ENCODE measurements at places on chromosomes 13 and 19.

DNA sequence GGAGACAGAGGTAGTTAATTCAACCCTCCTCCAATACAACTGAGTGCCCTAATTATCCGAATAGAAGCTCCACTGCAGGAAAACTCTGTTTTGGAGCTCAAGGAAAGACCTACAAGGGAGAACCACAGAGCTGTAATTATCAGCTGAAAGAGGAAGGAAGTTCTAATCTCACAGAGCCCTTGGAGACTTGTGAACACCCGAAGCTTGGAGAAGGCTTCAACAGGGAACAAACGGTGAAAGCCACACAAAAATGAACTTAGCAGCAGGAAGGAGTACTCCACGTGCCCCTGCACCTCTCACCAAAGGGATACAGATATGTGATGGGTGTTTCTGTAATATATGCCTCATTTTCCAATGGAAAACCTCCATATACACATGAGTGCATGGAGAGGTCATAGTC, 61.1 kb downstream of the IRS2 start:
- DNase-seq = no peak

DNA sequence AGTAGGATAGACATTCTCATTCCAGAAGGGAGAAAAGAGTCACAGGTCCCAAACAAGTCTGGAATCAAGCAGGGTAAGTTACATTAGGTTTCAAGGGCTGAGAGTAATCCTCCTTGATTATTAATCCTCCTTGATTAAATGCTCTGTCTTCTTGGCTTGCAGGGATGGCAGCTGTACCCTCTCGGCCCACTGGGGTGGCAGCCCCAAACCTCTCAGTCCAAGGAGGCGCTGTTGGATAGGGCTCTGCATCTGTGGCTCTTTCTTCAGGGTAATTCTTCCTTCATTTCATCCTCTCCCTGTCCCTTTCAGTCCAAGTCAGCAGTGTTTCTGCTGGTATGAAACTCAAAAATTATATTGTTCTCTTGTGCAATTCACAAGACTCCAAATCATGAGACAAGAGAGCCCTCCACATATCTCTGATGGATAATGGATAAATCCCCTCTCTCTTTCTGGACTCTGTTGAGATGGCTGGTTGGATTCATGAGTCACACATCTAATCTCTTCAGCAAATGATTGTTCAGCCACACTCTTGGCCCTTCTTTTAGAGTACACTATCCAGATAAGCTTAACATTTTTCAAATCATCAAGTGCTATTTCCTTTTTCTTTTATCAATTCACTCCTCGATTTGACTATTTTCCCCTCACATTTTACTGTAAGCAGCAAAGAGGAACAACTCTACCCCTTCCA, 323.7 kb upstream of the HTR2A start:
- no peak for DNase-seq

DNA sequence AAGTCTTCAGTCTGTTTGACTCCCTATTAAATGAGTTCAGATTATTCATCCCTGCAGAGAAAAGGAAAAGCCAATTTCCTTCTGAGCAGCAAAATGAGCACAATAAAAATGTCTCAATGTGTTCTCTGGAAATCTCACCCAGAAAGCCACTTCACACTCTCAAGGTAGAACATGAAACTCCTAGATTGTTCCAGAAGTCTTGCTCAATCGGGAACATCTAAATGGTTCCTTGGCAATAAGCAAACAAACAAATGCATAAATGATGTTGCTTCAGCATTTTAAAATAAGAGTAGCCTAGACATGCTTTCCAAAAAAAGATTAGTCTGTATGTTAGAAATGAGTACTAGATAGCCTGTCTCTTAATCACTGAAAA, 59.7 kb upstream of the TNFRSF19 start:
- no peak for DNase-seq

DNA sequence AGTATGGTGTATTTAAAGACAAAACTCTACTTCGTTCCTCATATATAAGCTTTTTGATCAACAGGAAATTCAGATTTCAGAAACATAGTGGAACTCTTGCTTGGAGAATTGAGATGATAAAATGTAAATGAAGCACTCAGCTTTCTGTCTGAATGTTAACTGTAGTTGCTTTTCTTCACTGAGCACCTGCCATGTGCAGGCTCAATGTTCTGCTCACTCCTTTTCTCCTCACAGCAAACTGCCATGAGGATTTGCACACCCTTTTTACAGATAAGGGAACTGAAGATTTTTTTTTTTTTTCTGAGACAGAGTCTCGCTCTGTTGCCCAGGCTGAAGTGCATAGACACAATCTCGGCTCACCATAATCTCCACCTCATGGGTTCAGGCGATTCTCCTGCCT, 28.0 kb upstream of the FOXO1 start:
- DNase-seq = no peak

GRCh38 chr19:17794731-17795494, at the start of gene B3GNT3:
B3GNT3 (plus strand) TSS chr19:17795138; CDS start chr19:17807808, 12,670 bp downstream.
- peak; percentile 14 for DNase-seq

- no peak for DNase-seq
Measured at GRCh38 chr13:111944171-111944583, 122.8 kb upstream of the SOX1 start.

- DNase-seq = no peak
Measured at GRCh38 chr19:11194656-11195558, 2.4 kb downstream of the KANK2 start.

DNA sequence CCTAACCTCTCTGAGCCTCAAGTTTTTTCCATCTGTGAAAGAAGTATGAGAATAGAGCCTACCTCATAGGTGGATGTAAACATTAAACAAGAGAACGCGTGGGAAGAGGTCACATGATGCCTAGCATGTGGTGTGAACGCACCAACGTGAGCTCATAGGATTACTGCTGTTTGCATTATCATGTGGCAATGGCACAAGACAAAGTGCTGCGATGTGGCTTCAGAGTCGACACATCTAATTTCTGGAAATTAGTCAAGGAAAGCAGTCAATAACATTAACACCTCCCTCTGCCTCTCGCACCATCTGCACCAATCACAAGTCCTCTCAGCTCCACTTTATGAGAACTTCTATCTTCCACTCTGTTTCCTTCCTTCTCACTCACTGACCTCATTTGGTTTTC, 489.7 kb downstream of the COG6 start:
- no peak for DNase-seq

DNA sequence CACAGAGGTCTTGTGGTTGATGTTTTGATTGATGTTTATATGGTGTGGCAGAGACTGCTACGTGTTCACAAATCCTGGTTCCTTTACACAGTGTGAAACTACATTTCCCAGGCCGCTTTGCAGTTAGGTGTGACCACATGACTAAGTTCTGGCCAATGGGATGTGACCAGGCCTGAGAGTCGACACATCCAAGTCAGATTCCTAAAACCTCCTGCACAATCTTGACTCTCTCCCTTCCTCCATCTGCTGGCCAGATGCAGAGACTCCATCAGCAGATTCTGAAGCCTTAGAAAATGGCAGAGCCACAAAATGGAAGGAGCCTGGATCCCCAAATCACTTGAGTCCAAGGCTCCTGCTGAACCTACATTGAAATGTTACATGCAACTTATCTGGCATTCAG, 12.6 kb downstream of the CD37 start:
- DNase-seq = peak; percentile 49

GRCh38 chr19:43318203-43318602, 35.3 kb upstream of the CD177 start:
- DNase-seq = no peak

GRCh38 chr13:49616676-49617065, 11.6 kb upstream of the ARL11 start:
- no peak for DNase-seq

DNA sequence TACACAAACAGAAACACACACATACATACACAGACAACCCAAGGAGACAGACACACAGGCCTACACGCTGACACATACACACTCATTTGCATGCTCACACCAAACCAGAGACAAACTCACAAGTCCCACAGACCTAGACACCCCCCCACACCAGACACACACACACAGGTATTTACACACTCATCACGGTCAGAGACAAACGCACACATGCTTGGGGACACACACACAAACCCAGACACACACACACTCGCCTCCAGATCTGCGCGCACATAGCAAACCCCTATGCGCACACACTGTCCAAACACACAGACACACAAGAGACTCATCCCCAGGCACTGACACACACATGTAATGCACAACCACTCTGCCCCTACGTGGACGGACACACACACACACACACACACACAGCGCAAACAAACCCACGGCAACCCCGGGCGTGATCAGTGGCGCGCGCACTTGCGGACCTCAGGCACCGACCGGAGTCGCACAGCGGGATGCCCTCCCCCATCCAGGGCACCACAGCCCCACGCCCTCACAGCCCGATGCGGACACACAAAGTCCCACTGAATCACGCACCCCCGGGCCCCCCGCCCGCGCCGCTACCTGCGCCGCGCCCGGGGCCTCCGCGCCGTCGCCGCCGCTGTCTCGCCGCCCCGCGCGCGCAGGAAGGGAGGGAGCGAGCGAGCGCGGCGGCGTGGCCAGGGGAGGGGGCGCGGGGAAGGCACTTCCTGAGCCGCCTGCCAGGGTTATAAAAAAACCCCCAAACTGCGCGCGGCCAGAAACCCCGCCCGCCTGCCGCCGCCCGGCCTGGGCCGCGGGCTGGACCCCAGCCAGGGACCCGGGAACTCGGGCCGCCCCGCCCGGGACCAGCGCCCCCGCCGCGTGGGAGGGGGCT, at the start of gene ADAMTS10:
ADAMTS10 (minus strand) TSS at position 675 of the 895 bp plus-strand sequence. CDS start 5,005 bp downstream, outside the sequence.
- DNase-seq = no peak

GRCh38 chr19:581399-582111, 8.1 kb upstream of the HCN2 start:
- no peak for DNase-seq

Measured in DMS 273 treated with DMSO at 0.1 percent for 48 hours (cell line).